AG08396 (cell line): ENCODE measurements at places on chromosomes 12 and 14.

GRCh38 chr12:61629702-61630101, 630.5 kb upstream of the USP15 start:
- no peak for DNase-seq

DNA sequence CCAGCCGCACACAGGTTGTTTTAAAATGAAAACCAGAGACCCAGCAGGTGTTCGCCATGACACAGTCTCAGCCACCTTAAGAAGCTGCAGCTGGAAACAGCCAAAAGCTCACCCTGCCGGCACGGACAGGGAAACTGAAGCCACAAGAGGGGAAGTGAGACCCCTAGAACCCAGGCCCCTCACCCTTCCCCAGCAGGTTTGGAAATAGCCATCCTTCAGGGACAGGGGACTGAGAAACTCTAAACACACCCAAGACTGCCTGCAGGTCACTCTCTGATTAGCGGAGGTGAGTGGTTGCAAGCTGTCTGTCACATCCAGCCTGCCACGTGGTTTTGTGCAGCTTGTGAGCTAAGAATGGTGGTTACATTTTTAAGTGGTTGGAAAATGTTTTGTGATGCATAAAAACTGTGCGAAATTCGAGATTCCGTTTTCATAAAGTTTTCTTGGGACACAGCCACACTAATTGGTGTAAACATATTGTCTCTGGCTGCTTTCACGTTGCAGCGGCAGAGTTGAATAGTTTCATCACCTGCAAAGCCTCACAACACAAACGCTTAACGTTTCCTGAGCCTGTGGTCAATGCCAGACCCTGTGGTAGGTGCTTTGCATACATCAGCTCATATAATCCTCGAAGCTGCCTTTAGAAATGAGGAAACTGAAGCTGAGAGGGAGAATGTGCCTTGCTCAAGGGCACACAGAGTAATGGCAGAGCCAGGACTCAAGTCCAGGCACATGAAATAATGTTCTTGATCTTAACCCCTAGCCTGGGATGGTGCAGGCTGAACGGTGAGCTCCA, 1.7 kb upstream of the SELPLG start:
- no peak for DNase-seq

DNA sequence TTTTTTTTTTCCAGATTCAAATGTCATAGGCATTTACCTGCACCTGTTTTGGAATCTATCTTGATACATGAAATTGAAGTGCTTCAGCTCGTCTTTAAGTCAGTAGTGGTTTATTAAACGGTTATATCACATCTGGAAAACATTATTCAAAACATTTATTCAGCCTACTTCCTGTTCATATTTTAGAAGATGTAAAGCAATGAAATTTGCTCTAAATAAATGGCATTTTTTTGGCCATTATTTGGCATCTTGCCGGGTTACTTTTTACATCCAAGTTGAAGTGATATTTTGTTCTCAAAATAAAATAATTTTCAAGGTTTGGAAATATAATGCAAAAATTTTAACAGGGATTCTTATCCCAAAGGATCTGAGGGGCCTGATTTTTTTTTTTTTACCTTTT, 103.1 kb downstream of the EML1 start:
- no peak for DNase-seq

GRCh38 chr14:47490353-47490752, 185.1 kb downstream of the MDGA2 start:
- no peak for DNase-seq

DNA sequence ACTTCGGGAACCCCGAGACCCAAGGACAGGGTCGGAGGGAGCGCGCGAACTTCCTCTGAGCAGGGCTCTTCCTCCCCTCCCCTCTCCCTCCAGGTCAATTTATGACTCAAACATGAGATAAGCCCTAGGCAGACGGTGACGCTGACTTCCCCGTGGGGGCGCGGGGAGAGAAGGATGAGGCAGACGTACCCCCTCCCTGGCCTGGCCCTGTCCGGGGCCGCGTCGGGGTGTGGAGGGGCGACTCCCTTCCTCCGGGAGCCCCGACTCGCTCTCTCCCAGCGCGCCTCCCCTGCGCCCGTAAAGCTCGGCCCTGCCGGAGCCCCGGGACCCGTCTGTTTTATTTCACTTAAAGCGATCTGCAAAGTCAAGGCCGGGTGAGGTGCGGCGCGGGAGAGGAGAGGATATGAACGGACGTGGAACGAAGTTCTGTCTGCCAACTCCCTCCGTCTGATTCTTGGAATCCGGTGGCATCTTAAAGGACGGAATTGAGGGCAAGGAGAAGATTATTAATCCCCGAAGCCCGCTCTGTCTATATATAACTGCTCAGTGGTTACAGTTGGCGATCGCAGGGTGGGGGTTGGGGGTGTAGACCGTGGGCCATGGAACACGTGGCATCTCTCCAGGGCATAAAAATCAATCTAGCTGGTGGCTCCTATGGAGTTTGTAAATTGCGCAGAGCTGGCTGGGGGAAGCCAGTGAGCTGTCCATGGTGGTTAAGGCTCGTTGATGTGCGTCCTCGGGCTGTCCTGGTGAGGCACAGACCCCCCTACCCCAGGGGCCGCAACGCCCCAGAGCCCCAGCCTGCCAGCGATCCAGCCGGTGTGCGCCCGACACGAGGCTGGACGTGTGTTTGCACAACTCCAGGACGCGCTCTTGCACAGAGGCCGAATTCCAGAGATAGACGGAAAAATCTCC, 2.9 kb upstream of the PTHLH start:
- DNase-seq: peak; percentile 70

- DNase-seq: no peak
Measured at GRCh38 chr12:28114488-28114887, 75.8 kb upstream of the CCDC91 start.

GRCh38 chr12:49974231-49974675, 1.5 kb downstream of the AQP6 start:
- DNase-seq: peak; percentile 84

DNA sequence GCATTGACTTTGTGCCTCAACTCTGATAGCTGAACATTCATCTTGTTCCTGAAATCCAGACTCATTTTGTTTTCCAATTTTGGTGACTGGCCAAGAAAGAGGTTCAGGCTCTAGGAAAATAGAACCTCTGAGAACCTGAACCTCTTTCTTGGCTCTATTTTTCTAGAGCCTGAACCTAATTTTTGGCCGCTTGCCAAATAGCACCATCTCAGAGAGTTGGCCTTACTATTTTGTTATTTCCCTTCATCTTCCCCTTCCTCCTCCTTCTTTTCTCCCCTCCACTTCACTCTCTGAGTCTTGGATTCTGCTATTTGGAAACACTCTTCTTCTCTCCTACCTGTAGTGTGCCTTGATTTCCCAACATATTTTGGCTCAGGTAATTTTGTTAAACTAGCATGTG, 114.4 kb upstream of the CNTN1 start:
- DNase-seq: no peak

DNA sequence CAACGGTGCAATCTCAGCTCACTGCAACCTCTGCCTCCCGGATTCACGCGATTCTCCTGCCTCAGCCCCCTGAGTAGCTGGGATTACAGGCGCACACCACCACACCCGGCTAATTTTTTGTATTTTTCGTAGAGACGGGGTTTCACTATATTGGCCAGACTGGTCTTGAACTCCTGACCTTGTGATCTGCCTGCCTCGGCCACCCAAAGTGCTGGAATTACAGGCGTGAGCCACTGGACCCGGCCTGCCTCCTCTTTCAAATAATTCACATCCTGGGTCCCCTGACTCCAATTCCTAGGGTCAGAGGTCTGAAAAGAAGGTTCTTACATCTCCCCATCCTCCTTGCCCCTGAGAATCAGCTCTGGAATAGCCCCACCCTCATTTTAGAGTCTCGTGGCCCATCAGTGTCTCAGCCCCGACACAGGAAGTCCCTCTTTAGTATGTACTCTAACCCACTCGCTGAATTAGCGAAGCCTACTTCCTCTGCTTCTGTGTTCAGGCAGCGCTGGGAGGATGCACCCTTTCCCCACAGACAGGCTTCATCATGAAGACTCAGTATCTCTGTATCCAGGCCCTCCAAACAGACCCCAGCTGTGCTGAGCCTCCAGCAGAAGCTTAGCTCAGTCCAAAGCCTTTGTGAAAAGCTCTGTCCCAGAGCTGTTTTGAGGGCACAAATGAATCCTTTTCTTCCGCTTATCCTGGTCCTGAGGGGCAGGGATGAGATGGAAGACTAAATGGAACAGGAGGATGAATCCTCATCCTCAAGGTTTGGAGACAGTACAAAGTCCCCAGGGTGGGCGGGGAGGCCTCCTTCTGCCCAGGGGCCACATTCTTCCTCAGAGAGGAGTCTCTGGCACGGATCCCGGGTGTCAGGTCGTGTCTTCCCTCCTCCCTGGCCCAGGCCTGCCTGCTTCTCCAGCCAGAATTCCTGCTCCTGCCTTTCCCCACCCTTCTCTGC, 3.5 kb downstream of the LPAR5 start:
- DNase-seq: no peak
